ENCODE measurements at places on chromosomes 1 and 21.
A peak's percentile ranks its signal among the peaks of the same experiment; 100 is the strongest.

DNA sequence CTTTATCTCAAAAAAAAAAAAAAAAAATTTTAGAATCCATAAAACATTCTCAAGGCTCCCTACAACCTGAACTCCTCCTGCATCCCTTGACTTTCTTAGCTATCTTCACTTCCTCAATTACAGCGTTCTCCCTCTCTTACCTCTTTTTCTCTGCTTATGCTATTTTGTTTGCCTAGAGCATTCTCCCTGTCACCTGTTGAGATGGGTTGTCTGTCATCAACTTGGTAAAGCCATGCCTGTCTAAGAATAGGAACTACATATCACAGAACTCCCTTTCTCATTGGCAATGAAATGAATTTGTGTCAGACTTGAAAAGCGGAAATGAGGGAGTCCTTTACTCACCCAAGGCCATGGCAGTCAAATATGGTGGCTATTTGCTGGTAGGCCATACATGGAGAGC, 129.6 kb upstream of the CACHD1 start:
- no peak for DNase-seq

DNA sequence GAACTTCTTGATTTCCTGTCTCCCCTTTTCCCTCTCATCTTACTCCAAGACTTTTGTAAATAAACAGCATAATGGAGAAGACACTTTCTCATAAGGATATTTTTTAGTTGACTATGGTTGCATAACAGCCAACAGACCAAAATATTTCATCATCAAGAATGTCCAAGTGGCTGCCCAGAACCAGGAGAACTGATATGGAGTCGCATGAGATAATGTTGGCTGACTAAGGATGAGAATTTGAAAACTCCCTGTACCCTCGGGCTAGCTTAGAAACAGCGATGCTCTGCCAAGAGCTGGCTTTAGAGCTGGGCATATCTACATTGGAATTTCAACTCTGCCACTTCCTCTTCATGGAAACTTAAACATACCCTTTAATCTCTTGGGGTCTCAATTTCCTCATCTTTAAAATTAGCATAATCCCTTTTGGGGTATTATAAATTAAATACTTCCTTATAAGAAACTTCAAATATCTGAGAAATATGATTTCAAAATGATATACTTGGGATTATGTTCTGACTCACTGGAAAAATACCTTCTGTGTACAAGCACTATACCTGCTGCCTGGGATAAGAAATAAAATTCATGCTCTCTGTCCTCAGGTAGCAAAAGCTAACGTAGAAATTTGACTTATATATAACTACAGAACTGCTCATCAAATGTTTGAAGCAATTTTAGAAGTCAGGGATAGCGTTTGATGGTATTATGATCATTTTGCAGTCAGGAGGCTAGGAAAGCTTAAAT, 777.3 kb downstream of the LTN1 start:
- DNase-seq = no peak

DNA sequence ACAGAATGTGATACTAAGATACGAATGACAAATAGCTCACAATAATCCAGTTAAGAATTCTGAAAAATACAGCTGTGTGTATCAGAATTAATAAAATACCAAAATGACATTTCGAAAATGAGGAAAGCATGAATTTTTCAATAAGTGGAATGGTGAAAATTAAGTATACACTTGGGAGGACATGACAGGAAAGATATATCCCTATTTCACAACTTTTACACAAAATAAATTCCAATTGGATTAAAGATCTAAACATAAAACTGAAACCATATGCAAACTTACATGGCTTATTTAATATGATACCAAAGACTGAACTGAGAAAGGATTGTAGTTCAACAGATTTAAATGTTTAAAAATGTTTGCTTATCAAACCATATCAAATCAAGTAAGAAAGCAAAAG, 510.4 kb upstream of the ADAMTS5 start:
- DNase-seq = no peak

GRCh38 chr1:41353744-41354143, 7.5 kb upstream of the FOXO6 start:
- no peak for DNase-seq

GRCh38 chr1:223845037-223845809, 524 bp downstream of the TP53BP2 start:
- DNase-seq = peak; percentile 68

- no peak for DNase-seq
These were observed 163.7 kb downstream of the NTPCR start for GRCh38 chr1:233114159-233114558.

GRCh38 chr1:46506470-46507219, 17.0 kb downstream of the DMBX1 start:
- no peak for DNase-seq

DNA sequence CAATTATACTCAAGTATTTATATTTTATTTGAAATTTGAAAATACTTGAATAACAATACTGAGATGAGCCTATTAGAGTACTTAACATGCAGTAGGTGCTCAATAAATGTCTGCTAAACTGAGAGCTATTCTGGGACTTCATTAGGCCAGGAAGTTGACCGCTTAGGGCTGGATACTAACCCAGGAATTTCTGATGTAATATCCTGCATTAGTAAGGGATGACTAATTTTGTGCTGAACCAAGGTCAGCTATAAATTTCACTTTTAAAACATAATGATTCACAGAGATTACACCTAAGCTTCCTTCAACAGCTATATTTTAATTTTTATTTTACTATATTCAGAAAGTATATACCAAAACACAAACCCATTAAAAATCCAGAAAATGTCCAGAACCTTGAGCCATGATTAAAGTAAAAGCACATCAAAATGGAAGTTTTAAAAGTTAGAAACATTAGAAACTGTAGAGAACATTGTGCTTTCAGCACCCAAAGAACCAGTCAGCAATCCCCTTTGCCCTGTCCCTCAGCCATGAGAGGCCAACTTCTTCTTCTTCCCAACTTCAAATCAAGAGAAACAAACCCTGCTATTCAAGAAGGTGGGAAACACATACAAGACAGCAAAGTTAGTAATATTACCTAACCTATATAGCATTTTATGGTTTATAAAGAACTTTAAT, 35.4 kb downstream of the WNT2B start:
- no peak for DNase-seq

DNA sequence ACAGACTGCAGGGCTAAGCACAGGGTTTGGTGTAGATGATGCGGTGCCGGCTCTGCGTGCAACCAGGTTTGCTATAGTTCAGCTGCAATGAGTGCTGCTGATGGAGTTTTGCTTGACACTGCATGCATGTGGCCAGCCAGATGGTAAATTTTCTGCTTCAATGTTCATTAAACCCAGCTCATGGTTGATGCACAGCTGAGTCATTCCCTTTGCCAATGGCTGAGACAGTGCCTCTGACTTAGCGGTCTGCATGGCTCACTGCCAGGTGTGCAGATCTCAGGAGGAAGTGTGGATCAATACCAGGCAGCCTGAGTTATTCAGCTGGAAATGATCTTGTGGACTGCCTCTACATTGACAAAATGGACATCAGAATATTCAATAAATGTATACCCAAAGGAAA, 172.7 kb upstream of the ZP4 start:
- DNase-seq = no peak

DNA sequence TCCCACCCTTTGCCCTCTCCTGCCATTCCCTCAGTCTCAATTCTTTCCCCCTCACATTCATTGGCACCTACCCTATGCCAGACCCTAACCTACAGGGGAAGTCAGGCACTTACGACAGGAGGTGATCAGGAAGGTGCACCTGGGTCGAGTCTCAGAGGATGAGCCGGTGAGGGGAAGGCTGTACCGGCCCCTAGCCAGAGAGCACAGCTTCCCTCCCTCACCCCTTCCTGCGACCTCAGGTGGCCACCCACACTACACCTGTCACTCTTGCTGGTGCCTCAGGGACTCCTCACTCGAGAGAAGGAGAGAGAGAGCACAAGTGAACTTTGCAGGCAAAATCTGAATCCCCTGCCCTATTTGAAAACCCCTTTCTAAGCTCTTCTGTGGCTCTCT, 1.7 kb upstream of the MYOM3 start:
- DNase-seq = no peak

- no peak for DNase-seq
These were observed 28.0 kb downstream of the BLZF1 start for GRCh38 chr1:169395955-169396354.

DNA sequence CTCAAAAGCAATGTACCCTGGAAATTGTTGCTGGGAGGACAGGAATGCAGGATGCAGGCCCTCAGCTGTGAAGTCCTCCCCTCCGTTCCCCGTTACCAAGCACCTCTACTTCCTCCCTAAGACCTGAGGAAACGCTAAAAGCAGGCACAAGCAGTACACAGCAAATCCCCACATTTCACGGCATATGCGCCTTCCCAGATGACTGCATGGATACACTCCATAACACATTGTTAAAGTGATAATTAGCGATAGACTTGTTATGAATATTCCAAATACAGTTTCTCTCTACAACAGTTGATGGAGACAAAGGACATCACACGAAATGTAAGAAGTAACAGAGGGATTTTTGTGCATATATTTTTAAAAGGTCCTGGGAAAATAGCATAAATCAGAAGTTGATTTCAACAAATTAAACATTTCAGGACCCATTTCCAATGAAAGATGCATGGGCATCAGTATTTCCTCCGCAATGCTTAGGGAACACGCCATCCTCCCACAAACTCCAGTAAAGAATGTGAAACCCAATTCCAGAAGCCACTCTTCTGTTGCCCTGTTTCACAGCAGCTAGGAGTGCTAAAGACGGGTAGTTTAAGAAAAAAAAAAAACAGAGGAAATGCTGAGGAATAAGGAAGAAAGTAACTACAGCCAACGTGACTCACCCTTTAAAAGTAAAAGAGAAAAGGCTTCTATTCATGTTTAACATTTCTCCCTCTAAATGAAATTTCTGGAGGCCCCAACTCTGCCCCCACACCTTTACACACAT, 75.5 kb downstream of the HIVEP3 start:
- no peak for DNase-seq

DNA sequence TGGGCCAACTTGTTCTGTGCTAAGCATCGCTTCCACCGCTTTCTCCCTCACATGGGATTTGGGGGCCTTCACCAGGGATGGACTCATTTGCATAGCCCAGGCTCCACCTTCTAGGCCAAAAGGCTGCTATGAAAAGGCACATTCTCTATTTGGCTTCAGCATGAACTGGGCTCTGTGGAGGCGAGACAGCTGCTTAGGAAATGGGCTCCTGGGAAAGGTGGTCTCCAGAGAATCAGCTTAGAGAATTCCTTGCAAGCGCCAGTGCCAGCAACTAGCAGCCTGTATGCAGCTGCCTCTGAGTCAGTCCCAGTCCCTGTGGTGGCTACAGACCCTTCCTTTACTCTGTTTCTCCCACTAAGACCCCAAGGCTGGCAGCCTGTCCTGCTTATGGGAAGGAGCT, 214.5 kb downstream of the HIVEP3 start:
- DNase-seq = no peak

DNA sequence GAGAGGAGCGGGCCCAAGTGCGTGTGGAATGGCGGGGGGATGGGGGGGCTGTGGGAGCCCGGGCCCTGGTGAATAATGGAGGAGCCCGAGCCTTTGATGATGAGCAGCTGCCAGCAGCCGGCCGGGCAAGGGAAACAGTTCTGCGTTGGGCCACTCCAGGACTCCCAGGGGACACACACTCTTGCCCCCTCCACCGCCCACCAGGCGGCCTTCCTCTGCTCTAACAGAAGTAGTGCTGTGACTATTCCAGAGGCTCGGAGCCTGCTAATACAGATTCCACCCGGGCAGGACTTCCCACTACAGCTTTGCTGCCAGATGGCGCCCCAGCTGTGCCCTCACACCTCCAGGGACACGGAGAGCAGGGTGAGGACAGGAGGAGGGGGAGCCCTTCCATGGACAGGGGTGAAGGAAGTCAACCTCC, 48.2 kb upstream of the LRP8 start:
- no peak for DNase-seq

GRCh38 chr1:203084588-203085527, 954 bp downstream of the MYOG start:
- no peak for DNase-seq

- no peak for DNase-seq
These were observed 73.1 kb downstream of the UBIAD1 start for GRCh38 chr1:11345971-11346715.

DNA sequence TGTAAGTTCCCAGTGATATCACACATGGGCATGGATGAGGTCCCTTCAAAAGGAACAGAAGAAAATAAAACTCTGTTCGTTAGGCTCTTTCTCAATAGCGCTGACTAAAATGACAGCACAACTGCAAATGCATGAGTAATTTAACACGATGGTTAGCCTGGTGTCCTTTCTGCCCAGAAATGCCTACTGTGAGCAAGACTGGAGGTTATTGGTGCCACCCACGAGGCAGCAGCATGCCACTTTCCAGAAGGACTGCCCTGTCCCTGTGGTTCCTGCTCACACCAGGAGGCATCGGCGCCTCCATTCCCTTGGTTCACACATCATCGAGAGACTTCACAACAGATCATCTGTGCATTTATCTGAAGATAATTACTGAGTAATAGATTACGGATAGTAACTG, 26.2 kb downstream of the VPS26C start:
- DNase-seq = no peak

DNA sequence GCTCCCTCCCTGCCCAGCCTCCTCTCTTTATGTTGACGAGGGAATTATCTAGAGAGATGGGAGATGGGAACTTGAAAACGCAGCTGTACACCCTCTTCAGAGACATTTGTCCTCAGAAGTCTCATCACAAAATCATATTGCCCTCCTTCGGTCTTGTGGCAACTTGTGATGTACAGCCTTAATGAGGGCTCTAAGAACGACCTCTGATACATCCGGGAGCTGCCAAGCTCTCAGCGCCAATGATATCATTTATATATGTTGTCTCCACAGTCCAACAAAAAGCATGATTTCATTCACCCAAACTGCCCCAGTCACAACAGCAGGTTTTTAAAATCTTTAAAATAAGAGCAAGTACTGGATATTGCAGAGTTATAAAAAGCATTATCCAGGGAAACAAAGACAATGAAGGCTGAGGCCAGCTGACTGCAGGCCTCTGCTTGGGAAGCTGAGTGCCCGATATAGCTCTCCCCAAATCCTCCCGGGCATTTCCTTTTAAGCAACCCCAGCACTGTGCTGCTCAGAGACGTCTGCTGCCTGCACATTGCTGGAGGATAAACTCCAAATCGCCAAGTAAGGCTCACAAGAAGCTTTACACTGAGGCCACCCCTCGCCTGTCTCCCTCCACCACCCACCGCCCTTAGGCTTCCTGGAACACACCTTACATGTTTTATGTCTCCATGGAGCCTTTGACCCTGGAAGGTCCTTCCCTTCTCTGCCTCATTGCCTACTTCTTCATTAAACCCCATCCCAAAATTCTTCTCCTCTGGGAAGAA, 236.1 kb downstream of the C1orf94 start:
- DNase-seq = no peak

DNA sequence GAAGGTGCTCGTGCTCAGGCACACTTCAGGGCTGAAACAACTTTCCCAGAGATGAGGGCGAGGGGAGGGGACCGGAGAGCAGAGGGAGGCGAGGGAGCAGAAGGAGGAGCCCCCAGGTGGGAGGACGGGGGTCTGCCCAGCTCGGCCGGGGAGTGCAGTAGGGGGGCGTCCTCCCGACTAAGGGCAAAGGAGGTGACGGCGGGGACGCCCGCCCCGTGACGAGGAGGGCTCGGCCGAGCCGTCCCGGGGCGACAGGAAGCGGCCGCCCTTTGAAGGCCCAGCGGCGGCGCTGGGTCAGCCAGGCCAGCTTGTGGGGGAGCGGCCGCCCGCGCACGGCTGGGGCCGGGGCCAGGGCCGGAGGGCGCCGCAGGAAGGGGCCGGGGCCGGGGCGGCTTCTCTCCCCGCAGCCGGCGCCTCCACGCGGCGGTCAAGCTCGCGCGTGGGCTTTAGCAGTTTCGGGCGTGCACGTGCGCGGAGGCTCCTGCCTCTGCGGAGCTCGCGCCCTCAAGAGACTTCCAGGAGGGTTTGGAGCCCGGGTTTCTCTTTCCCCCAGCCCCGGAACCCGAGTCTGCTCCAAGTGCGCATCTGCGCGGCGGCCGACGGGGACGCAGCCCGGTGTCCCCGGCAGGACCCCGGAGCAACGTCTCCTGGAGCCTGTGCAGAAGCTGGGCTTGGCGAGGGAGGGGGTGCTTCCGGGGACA, 100.8 kb upstream of the SLC45A1 start:
- peak; percentile 13 for DNase-seq

Data from CD4-positive, alpha-beta T cell treated with Interleukin-1 beta for 1 hour (primary cell).